ENCODE measurements at places on chromosomes 12 and 14.

DNA sequence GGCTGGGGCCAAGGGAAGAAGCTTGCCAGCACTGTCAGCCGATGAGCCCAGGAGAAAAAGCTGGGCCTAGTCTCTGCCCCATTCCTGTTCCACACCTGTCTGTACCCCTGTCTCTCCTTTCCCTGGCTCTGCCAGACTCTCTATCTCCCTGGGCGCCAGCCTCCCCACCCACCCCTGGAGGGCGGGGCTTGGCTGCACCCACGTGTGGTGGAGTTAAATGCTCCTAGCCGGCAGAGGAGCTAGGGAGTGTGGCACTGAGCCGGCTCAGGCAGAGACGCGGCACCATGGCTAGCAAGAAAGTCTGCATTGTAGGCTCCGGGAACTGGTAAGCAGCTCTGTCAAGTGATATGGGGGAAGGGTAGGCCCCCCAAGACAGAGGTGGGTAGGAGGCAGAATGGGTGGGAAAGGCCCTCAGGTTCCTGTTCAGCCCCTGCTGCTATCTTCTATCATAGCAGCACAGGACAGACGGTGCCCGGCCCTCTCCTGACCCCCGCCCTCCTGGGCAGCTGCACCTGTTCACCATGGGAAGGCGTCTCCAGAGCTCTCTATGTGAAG lies at the start of gene GPD1:
Gene GPD1 (plus strand): TSS at position 242 of the 555 bp plus-strand sequence. CDS start 43 bp downstream, at position 285.
- no peak for DNase-seq

- DNase-seq = peak; percentile 61
These were observed 5.2 kb upstream of the HSP90B1 start for GRCh38 chr12:103924761-103925641.

GRCh38 chr12:111359231-111359913 lies 9.5 kb downstream of the PHETA1 start:
- no peak for DNase-seq

DNA sequence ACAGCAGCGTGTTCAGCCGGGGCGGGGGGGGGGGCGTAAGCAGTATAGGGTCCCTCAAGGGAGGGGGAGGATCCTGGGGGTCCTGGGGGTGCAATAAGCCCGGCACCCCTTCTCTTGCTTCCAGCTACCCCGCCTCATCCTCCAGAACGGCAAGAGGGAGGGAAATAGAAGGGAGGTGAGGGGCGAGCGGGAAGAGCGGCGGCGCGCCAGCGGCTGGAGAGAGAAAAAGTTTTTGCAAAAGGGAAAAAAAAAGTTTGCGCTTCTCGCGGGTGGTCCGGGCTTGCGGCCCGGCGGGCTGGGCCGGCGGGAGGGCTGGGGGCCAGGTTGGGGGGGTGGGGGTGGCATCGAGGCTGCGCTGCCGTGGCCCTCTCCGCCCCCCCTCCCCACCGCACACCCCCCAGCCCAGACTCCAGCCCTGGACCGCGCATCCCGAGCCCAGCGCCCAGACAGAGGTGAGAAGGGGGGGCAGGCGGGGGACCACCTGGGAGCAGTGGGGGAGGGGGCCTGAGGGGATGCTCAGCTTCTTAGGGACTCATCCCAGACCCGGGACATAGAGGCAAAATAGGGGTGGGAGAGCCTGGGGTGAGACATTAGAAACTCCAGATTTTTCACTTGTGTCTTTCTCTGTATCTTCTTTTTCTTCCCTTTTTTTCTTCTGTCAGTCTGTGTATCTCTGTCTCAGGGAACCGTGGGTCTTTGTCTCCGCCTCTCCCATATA lies at the start of gene GLI1:
Gene GLI1 (plus strand): TSS at position 36 of the 718 bp plus-strand sequence. CDS start 3,907 bp downstream, outside the sequence.
- no peak for DNase-seq

DNA sequence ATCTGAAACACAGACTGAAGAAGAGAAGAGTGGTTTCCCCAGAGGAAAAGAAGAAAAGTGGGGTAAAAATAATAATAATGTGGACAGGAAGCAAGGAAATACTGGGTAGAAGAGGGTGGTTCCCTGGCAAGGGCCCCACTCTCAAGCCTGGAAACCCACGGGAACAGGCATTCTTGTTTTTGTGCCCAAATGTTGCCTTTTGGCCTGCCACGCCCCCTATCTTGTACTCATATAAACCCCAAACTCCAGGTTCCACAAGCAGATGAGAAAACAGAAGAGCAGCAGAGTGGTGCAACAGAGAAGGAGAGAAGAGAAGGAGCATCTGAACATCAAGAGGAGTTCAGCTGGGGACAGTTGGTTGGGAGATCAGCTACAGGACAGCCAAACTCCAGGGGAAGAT lies 51.2 kb downstream of the NDUFA12 start:
- no peak for DNase-seq

DNA sequence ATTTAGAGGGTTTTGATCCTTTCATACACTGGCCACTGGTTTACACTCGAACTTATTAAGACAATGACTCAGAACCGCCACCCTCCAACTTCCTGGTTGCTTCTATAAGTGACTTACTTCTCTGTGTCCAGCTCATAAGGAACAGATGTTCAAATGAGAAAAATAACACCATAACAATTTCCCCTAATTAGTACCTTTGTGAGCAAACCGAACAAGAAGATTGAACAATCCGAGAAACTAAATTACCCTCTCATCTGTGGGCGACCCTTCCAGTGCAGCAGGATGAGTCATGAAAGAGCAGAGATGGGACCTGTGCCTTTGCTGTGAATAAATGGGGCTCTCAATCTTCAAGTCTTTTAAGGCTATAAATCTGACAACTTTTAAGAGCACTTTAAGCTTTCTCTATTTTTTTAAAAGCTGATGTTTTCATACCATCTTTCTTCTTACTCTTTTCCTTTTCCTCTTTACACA lies 146.8 kb upstream of the RASSF8 start:
- DNase-seq = no peak

DNA sequence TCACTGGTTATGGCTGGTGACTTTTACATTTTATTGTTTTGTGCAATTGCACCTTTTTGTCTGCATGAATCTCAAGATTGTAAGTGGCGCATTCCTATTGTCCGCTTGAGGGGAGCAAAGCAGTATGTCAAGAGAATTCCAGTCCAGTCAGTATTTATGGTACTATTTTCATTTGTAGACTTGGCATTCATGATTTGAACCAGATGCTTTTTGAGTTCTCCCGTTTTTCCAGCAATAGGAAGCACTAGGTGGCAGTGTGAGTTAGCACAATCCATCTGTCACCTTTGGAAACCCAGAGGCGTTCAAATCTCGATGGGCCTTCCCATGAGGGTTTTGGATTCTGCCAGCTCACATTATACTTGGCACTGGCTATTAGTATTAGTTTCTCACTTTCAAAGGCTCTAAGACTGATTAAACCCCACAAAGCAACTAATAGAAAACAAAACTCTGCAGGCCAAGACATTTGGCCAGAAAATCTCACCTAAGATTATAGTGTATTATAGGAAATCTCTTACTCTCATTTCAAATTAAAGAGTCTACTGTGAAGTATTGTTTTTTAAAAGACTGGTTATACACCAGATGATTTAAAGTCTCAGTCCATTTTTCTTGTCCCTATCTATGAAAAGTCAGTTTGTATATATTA lies 2.2 kb downstream of the DACT1 start:
- DNase-seq = no peak

DNA sequence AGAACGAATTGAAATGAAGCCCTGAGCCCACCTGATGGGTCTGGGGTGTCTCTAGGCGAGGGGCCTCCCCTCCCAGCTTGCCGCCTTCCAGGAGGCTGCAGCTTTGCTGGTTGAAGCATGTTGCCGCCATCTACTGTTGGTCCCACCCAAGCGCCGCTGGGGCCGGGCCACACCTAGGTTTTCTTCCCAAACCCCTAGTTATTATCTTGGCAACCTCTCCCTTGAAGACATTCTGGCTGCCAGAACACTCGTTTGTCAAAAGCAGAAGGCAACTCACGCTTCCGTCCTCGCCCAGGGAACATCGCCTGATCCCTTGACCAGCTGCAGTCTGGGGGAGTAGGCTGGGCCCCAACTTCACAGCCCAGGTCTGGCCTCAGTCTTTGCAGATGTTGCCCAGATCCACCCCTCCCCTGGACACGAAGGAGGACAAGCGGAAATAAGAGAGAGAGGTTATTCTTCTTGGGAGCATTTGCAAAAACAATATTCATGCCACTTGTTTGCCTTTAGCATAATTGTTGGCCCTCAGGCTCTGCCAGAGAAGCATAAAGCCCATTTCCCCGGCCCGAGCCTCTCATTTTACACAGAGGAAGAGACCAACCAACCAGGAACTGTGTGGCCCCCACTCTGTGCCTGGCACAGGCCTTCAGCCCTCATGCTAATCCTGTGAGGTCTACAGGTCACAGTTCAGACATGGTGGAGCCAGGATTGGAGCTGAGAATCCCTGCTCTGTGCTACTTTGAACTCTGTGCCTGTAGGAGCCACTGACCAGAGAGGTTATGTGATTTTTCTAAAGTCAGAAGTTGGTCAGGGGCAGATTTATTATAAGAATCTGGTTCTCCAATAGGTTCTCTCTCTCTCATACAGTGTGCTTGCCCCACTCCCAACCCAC lies 6.8 kb downstream of the EMP1 start:
- no peak for DNase-seq

DNA sequence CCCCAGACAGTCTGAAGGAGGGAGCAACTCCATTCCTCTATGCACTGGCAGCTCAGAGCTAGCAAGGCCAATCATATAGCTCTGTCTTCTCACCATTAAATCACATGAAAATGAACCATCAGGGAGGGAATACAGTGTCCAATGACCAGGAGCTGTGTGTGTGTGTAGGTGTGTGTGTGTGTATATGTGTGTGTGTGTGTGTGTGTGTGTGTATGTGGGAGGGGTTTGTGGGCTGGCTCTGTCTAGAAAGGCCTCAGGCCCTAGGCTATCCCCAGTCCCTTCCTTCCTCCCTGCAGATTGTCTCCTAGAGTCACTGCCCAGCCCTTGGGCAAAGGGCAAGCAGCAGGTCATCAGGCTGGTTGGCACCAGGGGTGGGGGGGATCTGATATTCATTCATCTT lies 5.7 kb upstream of the SUSD6 start:
- no peak for DNase-seq

DNA sequence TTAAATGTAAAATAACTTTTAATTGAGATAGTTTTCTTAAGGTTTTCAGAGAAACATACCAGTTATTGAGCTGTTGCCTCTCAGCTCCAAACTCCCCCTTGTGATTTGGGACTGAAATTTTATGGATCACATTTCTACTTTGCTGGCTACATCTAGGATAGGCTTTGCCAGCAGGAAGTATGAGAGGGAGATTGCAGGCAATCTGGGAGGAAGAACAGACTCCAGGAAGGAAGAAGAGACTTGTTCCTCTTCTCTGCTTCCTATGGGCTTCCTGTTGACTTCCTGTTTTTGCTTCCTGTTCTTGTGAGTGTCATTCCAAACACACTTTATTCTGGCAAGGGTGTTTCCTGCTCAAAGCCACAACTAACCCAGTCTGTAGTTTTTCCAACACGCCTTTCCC lies 312.9 kb downstream of the ITPR2 start:
- DNase-seq = no peak
